ENCODE measurements at places on chromosomes 6 and 20.
A peak's percentile ranks its signal among the peaks of the same experiment; 100 is the strongest.

- no peak for DNase-seq
Measured at GRCh38 chr6:107661291-107661690, 162.8 kb downstream of the SCML4 start.

DNA sequence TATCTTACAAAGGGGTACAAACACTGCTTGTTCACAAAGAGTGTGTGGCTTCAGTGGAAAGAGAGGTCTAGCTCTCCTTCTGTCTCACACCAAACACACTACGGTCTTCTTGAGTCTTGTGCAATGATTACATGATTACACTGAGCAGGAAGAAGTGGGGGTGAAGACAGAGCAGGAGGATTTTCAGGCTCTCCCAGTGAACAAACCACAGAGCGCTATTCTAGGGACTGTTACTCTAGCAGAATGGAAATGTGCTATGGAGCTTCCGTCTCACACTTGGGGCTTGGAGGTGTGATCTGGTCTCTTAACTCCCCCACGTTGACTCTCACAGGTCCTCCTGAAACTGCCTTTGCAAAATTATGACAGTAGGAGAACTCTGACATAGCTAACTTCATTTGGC lies 203.4 kb downstream of the MYLK4 start:
- DNase-seq, result no peak

GRCh38 chr20:34776177-34776576 lies 49.3 kb downstream of the NCOA6 start:
- DNase-seq, result no peak

DNA sequence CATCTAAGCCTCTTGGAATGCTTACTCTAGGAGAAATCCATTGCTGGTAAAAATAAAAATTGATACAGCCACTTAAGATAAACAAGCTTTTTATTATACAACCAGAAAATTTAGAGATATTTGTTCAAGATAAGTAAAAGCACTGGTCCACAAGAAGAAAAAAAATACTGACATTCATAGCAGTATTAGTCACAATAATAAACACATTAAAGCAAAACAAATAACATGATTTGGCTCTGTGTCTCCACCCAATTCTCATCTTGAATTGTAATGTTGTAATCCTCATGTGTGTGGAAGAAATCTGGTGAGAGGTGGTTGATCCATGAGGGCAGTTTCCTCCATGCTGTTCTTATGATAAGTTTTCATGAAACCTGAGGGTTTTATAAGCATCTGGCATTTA lies 1093.5 kb upstream of the ADGRB3 start:
- no peak for DNase-seq

DNA sequence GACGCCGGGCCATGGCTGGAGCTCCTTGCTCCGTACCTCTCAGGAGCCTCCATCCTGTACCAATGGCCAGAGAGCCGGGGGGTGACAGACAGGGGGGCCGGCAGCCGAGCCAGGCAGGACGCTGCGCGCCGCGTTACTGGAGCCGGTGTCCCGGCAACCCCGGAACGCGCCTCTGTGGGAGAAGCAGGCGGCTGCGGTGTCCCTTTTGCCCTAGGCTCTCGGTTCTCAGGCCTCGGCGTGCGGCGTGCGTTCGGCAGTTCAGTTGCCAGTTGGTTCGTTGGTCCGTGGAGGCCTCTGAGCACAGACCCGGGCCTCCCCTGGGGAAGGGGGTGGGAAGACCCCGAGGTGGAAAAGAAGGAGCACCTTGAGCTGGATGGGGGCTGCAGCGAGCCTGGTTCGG lies at the start of gene SPATS1:
Gene SPATS1 (plus strand): TSS at position 162 of the 400 bp plus-strand sequence. CDS start 446 bp downstream, outside the sequence.
- DNase-seq, result no peak

DNA sequence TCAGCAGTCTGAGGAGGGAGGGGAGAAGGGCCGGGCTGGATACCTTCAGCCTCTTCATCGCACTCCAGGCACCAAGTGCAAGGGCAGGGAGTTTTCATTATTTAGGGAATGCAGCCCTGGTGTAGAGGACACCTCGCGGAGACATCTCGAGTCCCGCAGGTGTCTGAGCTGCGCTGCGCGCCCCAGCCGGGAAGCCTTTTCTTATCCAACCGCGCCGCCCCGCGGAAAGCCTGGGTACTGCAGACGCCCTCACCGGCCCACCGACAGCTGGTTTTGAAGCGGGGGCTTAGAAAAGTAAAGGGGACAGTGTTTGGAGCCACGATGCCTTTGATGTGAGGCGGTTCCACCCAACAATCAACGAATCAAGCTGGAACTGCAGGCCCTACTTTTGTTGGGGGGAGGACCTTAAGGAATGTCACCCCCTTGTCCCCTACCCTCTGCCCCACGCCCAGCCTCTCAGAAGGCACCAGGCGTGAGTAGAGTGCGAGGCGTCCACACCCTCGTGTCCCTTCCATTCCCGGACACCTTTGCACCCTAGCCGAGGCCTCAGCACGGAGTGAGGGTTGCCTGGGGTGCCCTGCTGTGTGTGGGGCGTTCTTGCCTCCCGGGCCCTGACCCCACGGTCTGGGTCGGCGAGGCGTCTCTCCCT lies 8.6 kb downstream of the NKX2-2 start:
- DNase-seq, result peak; percentile 70

DNA sequence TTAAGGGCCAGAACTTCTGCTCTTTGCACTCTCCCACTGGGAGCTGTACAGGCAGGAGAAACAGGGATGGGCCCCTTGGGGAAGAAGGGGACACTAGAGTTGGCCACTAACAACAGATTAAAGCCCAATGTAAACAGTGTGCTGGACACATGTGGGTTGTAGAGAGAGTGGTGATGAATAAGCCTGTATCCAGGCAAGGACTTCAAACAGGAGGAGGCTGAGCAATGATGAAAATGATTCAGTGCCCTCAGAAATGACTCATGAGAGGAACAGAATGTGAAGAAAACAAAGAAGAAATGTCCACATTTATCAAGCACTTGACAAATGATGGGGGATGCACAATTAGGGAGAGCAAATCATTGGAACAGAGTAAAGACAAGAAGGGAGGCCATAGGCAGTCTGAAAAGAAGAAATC lies 242.3 kb downstream of the TBX18 start:
- DNase-seq, result no peak

DNA sequence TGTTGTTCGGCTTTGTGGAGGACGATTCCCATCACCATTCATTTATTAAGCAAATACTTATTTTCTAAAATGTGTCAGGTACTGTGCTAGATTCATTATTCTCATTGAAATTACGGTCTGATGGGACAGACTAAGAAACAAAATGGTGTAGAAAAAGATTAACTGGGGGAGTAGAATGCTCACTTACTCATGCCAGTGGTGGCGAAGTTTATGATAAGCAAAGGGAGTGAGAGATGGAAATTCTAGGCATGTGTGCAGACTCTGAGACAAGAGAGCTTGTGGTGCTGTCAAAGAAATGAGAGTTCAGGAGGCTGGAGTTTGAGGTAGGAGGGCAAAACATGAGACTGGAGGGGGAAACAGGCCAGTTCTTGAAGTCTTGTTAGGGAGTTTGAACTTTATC lies 896 bp downstream of the RPP21 start:
- no peak for DNase-seq

GRCh38 chr6:25222006-25222678 lies 57.0 kb upstream of the CARMIL1 start:
- DNase-seq, result no peak

GRCh38 chr6:11824986-11825385 lies 46.4 kb upstream of the ADTRP start:
- no peak for DNase-seq

DNA sequence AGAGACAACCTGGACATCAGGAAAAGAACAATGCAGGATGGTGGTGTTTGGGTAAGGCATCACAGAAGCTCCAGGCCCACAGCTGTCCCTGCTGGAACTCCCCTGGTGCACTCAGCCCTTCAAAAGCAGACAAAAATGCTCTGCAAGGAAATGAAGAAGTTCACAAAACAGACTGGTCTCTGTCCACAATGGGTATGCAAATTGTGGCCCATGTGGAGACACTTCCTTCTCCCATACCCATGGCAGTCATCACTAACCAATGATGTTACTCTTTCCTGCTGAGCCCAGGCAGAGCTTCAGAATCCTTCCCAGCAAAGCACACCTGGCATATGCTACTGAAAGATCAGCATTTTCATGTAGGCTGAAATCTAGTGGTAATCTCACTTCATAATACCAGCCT lies 42.6 kb upstream of the PXDC1 start:
- no peak for DNase-seq

- DNase-seq, result no peak
Measured at GRCh38 chr20:56831795-56832194, 202.7 kb downstream of the TFAP2C start.

DNA sequence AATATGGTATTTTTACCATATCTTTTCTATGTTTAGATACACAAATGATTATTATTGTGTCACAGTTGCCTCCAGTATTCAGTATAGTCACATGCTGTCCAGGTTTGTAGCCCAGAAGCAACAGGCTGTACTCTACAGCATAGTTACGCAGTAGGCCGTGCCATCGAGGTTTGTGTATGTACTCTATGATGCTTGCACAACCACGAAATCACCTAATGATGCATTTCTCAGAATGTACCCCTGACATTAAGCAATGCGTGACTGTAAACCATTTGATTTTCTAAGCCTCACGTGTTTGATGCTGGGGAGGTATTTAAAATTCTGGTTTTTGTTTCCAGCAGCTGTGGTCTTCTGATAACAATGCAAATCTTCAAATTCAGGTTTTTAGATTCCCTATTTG lies 207.6 kb downstream of the UST start:
- DNase-seq, result no peak

GRCh38 chr6:159908535-159908934 lies 17.7 kb downstream of the MAS1 start:
- no peak for DNase-seq

GRCh38 chr6:147337921-147338320 lies 133.7 kb downstream of the STXBP5 start:
- DNase-seq, result no peak

DNA sequence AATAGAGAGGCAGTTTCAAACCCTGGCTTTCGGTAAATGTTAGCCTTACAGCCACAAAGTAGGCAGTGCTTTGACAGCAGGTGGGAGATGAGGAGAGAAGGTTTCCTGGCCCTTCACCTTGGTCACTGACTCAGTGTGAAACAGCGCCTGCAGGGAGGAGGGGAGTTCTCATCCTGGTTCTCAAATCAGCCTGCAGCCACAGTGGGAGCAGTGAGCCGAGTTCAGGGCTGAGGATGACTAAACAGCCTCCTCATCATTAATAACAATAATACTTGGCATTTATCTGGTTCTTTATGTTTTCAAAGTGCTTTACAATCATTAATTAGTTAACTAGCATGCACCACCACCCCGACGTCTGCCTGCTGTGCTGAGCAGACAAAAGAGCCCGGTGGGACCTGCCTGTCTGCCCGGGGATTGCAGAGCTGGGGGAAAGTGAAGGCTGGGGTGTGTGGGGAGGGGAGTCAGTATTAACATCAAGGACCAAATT lies 59.6 kb downstream of the PRDM1 start:
- no peak for DNase-seq

GRCh38 chr20:3652676-3653596 lies 10.3 kb downstream of the GFRA4 start:
- no peak for DNase-seq

DNA sequence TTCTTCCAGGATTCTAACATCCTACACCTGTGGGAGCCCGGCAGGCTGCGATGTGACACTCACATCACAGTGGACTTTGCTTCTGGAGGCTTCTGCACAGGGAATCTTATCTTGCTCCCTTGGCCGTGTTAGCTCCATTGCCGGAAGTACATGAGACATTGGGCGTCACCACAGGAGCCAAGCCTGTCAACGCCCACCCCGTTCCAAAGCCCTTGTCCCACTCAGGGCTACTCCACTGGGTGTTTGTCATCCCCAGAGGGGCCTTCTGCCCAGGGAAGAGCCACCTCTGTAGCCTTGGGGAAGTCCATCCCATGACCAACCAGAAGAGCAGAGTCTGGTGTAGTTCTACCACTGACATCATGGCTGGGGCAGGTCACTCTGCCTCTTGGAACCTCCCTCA lies 1.7 kb downstream of the RAB44 start:
- no peak for DNase-seq

DNA sequence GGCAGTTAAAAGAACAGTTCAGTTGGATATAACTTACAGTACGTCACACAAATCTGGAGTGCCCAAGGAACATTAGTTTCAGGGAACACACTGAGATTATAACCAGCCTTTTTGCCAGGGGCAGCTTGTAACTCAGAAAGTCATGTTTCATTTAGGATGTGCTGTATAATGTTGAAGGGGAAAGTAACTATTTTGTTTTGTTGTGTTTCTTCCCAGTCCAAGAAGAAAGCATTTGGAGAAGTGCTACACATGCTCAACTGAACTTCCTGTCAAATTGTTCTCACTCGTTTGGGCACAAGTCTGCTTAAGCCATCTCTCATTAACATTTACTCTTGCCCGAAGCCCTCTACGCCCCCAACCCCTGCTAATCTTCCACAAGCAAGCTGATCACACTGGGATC lies 157.9 kb downstream of the BTBD9 start:
- DNase-seq, result no peak

- DNase-seq, result no peak
Measured at GRCh38 chr6:157759028-157759427, 64.0 kb upstream of the SNX9 start.

DNA sequence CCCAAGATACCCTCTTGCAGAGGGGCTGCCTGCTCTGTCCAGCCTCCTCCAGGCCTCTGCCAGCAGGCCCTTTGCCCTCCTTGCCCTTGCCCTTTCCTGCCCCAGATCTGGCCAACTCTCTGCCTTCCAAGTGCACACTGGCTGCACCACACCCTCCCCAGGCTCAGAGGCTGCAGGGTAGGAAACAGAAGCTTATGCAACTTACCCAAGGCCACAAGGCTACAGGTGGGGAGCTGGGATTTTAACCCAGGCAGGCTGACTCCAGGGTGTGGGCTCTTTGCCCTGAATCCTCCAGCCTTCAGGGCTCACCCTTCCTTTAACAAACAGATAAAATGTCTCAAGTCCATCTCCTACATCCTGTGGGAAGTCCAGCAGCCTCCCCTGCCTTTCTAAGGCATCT lies 14.5 kb upstream of the TRAF3IP2 start:
- no peak for DNase-seq

DNA sequence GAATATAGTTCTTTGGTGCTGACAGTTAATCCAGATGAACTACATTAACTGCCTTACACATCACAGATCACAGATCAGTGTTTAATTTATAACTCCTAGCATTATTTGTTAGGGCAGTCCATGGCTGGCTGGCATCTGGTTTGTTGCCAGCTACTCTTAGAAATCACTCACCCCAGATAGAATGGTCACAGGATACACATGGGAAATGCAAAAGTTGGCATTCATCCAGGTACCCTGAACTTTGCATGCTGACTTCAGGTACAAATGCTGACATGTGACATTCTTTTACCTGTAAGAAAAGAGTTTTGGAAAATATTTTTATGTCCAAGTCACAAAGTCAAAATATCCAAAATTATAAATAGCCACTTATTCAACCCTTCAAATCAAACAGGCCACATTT lies 20.2 kb downstream of the FBXL4 start:
- no peak for DNase-seq

GRCh38 chr20:4881006-4881730 lies 120.1 kb downstream of the SLC23A2 start:
- no peak for DNase-seq
